ENCODE measurements at places on chromosomes 1 and 21. TPM values are rescaled to one million over a fixed set of nuclear protein-coding genes. Genes with fewer than 3 reads are reported as not detected.

Gene ARHGEF16
- total RNA-seq = 2.5 TPM

Gene NBPF6
- total RNA-seq = not detected

Gene FAM177B
- 0.23 TPM for total RNA-seq

Gene PLA2G2F
- total RNA-seq = not detected

Gene PTPRC
- 10.6 TPM for total RNA-seq

Gene FAM163A
- 1.6 TPM for total RNA-seq

Gene TAL1
- 5.8 TPM for total RNA-seq

Measured in diencephalon (tissue), 1 donor.